ENCODE measurements at places on chromosomes 6 and 20.

- DNase-seq: no peak
Measured at GRCh38 chr20:43331906-43332305, 125.8 kb upstream of the SRSF6 start.

DNA sequence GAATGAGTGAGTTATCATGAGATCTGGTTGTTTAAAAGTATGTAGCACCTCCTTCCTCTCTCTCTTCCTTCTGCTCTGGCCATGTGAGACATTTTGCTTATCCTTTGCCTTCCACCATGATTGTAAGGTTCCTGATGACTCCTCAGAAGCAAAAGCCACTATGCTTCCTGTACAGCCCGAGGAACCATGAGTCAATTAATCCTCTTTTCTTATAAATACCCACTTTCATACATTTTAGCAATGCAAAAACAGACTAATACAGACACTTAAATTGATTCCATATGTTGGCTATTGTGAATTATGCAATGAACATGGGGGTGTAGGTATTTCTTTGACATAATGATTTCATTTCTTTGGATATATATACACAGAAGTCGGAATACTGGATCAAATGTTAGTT is 792.8 kb upstream of the EYS start:
- no peak for DNase-seq

GRCh38 chr20:29443819-29444218 is 1813.6 kb upstream of the DEFB115 start:
- no peak for DNase-seq

DNA sequence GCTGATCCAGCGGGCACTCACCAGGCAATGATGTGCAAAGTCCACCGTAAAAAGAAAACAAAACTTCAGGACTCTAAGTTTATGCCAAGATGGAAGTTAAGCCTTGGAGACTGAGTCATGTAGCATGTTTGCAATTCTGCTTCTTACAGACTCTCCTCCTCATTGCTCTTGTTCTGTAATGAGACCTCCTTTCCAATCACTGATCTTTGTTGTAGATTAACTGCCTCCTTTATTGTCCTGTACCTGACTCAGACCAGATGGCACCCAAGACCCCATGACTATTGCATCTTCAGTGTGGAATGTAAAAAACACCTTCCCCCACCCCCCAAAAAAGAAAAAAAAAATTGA is 11.2 kb downstream of the NEU1 start:
- no peak for DNase-seq

DNA sequence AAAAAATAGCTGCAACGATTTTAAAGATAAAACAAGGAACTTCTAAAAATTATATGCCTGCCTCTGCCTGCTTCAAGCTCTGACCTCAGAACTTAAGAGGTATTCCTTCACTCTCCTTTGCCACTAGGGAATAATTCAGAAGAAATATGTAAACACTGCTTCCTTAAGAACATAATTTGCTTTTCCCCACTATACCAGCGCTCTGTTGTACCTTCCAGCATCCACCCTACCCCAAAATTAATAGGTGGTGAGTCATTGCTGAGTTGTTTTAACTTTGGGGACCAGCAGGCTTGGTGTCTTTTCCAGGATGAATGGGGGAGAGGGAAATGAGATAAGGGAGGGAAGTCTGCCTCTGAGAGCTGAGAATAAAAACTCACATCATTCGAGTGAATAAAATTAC is 107.7 kb upstream of the ATXN1 start:
- DNase-seq: no peak
